ENCODE measurements at places on chromosomes 2 and 18.

GRCh38 chr2:101829429-101829828, 131.9 kb downstream of the MAP4K4 start:
- DNase-seq: no peak

- no peak for DNase-seq
Measured at GRCh38 chr2:102171946-102172345, 14.9 kb upstream of the IL1RL2 start.

DNA sequence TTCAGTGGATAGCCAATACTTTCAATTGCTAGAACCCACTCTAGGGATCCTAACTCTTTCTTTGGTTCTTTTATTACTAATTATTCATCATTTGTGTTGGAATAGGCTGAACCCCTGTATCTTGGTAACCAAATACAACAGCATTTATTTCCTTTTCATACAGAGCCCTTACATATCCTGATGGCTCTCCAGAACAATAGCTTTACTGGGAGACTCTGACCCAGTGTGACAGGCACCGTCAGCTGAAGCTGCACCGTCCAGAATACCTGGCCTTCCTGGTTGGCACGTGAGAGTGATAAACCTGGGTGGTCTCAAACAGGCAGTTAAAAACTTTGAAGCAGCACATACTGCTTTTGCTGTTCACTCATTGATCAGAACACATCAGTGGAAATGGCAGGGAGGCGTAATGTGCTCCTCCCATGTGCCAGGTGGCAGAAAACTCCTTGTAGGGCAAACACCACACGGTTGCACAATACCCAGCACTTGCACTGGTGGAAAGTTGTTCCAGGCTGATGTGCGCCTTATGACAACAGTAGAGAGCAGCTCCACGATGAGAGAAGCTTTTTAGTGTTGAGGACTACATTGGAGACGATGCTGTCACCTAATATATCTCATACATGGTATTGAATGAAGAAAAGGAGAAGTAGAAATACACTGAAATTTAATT, 456.2 kb downstream of the PARD3B start:
- no peak for DNase-seq

DNA sequence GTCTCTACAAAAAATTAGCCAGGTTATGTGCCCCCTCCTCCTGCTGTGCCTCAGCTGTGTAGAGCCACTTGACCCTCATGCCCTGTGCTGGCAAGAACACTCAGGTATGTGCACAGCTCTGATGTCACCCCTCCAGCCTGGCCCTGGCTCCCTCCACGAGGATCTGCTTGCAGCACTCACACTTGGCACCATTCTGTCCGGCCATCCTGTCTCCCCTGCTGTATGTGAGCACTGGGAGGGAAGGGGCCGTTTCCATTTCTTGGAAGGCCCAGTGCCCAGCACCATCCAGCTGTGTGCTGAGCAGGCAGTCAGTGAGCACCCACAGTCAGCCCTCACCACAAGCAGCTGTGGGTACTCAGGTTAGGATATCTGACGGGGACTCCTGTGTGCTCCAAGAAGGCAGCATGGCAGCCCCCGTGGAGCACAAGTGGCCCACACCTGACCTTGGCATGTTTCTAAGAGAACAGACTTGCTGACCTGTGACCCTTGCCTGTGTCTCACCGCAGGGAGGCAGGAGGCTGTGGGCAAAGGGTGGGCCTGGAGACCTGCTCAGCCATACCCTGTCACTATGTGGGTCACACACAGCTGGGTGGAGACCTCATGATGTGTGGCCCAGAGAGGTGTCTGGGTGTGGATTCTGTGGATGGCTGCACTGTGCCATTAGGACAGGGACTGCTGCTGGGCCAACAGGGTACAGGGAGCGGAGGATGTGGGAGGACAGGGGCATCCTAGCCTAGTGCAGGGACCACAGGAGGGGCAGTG, 31.5 kb downstream of the USP34 start:
- DNase-seq: no peak

GRCh38 chr2:36214691-36215090, 140.9 kb upstream of the CRIM1 start:
- no peak for DNase-seq

- no peak for DNase-seq
Measured at GRCh38 chr2:109437325-109438090, 176.3 kb downstream of the SEPTIN10 start.

Data from activated naive CD8-positive, alpha-beta T cell treated with anti-CD3 and anti-CD28 coated beads, Interleukin-2, amount 50 U/mL, for 16 hours (primary cell).